Endodermal cell (in vitro differentiated cells): ENCODE measurements at places on chromosomes 11 and 22.
A peak's percentile ranks its signal among the peaks of the same experiment; 100 is the strongest.

- no peak for DNase-seq
These were observed 77.4 kb downstream of the CWC15 start for GRCh38 chr11:94895971-94896370.

- DNase-seq, result no peak
These were observed 46.8 kb downstream of the NNMT start for GRCh38 chr11:114343020-114343419.

DNA sequence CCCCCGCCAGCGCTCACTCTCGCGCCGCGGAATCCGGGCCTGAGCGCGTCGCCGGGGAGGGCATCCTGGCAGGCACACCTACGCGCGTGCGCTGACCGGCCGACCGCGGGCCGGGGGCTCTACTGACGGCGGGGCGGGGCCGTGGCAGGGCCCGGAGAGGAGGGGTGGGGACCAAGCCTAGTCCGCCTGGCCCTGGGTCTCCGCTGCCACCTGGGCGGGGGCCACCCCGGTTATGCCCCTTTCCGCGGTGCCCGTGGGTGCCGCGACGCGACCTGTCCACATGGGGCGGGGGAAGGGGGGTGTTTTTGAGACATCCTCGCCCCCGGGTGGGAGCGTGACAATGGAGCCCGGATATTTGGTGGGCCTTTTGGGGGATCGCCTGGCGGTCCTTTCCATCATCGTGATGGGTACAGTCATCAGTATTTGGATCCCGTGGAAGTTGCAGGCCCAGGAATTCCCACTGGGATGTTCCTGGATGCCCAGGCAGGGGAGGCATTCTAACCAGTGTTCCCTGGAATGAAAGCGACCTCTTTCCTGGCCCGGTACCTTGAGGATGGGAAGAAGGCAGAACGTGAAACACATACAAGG lies 2.2 kb downstream of the NCAM1 start:
- no peak for DNase-seq

GRCh38 chr11:16179676-16180075 lies 176.7 kb downstream of the SOX6 start:
- no peak for DNase-seq

- DNase-seq, result no peak
These were observed 71.8 kb downstream of the PHF21A start for GRCh38 chr11:46049325-46049897.

DNA sequence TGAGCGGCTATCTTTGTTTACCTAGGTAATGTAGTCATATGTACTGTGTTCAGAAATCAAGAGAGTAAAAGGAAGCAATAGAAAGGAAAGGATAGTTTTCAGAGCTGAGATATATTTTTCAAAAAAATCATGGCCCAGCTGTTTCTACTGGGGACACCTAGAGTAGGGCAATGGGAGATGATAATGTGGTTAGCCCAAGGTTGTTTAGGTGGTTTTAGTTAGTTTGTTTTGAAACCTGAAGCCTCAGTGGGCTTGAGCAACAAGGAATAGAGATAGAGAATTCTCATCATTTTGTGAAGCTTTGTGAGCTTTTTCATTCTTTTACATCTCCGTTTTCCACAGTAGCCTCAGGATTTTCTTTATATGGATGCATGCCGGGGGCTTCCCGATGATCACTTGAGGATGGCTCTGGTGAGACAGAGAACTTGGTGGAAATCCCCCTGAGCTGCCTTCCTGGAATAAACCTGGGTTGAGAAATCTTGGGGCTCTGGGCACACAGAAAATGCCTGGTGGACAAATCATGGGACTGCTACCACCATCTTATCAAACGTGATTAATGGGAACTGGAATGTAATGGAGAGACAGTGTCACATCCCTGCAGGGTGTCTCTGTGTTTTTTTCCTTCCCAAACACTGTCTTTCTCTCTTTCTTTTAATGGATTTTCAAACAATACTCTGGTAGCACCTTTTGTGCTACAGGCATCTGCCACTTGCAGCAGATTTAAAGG lies 49.0 kb downstream of the ARHGAP42 start:
- peak; percentile 48 for DNase-seq

DNA sequence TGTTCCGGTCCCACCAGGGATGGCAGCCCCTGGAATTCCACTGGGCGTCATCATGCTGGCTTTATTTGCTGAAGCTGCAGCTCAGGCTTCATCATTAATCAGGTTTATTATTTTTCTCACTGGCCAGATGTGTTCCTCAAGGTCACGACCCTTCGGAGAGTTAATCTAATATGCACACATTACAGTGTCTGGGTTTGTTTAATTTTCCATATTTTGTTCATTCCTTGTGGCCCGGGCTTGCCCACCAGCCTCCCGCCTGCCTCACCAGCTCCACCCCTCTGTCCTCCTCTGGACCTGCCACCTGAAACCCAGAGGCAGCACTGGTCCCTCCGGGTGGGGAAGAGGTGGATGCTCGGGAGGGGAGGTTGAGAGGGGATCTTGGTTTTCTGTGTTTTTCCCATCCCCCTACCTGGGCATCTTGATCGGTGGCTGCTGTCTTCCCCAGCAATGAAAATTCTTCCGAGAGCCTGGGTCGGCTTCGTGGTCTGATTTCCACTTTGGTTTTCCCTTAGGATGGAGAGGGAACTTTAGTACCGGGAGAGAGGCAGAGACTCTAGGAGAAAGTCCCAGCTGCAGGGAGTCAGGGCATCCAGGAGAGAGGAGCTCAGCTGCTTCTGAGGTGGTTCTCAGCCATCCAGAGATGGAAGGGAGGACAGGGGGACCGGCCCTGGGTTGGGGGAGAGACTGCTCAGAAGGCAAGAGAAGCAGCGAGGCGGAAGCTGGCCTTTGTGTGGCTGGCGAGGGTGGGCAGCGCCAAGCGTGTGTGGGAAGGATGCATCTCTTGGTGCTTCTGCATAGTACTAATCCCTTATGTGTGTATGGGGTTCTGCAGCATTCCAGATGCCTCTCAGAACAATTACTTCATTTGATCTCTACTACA lies 2.1 kb downstream of the GRIK4 start:
- no peak for DNase-seq

- DNase-seq, result no peak
These were observed 32.0 kb downstream of the OR5A2 start for GRCh38 chr11:59394186-59394585.

DNA sequence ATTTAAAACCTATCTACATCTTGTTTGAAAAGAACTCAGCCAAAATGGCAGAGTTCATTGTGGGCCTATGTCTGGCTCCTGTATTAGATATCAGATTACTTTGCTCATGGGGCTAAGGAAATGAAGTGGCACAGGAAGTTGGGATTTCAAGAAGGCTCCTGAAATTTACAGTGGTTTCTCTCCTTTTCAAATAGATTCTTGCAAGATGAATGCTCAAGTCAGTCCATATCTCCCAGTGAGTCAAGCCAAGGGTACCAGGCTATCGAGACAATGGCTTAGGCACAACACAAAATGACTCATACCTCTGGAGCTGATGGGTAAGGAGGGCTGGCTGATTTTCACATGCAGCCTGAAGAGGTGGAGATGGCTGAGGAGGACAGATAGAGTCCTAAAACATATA lies 24.1 kb upstream of the APOA1 start:
- DNase-seq, result no peak

DNA sequence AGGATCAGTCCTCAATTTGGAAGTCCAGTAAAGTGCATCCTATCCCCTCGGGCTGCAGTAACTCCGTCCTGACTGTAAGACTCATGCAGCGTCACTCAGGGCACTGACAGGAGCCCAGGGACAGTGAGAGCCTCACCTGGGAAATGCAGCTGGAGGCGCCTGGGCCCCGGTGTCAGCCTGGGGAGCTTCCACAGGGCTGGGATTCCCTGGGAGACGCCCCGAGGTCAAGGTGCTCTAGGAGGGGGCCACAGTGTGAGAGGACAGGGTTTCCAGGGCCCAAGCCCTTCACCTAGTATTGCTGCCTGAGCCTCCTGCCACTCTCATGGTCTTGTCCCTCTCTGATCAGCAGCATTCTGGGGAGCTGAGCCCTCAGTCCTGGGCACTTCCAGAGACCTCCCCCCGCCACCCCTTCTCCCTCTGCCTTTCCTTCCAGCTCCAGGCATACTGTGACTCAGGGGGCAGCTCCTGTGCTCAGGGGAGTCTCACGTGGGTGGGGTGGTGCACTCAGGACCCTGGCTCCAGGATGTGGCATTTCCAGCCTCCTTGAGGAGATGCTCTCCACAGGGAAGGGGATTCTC lies 99.1 kb upstream of the IGLL5 start:
- DNase-seq, result no peak

GRCh38 chr11:132961453-132961852 lies 570.8 kb downstream of the OPCML start:
- no peak for DNase-seq
